ENCODE measurements at places on chromosomes 6 and 20.

DNA sequence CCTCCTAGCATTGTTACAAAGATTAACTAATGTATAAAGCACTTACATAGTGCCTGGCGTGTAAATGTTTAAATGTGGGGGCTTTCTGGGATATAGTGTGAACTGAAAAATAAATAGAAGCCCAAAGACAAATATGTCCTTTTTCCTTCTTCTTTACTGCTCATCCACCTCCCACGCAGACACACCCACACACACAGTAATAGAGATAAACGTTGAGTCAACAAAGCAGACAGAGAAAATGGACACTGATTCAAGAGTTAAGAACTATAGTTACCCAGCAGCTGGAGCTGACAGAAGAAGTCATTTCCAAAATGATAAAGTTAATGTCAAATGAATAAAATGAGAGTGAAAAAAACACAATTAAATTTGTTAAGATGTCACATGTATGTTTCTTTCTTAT lies 68.3 kb downstream of the FHL5 start:
- no peak for DNase-seq

- DNase-seq = no peak
These were observed 58.4 kb downstream of the HIVEP2 start for GRCh38 chr6:142886431-142887170.

- DNase-seq = no peak
These were observed 144.7 kb downstream of the MYO6 start for GRCh38 chr6:75893776-75894152.

DNA sequence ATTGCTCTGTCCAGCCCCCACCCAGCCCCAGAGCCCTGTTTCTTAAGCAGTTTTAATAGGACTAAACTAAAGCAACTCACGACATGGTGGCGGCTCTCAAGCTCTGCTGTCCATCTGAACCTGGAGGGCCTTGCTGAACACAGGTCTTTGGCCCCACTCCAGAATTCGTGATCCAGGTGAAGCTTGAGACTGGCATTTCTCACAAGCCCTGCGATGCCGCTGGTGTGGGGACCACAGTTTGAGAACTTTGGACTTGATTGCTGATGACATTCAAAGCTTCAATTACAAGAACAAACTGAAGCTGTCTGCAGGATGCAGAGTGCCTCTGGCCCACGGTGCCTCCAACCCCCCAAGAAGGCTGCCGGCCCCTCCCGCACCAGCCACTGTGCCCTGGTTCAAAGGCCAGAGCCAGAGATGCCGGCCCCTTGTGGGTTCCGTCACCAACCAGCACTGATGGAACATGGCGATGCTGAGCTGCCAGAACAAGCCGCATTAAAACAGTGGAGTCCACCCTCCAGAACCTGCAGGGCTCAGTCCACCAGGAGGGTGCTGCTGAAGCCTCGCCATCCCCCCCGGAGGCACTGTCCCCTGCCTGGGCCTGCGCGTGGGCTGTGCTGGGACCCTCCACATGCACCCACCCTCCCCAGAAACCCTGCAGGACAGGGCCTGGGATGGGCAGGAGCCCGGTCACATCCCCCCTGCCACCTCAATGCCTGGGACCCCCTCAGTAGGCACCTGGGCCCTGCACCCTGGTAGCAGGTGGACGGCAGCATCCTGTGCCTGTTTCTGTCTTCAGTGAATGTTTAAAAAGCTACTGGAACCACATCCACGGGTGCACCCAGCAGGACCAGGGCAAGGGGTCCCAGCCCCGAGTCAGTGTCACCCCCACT lies 101.1 kb downstream of the PSMB1 start:
- DNase-seq = no peak

DNA sequence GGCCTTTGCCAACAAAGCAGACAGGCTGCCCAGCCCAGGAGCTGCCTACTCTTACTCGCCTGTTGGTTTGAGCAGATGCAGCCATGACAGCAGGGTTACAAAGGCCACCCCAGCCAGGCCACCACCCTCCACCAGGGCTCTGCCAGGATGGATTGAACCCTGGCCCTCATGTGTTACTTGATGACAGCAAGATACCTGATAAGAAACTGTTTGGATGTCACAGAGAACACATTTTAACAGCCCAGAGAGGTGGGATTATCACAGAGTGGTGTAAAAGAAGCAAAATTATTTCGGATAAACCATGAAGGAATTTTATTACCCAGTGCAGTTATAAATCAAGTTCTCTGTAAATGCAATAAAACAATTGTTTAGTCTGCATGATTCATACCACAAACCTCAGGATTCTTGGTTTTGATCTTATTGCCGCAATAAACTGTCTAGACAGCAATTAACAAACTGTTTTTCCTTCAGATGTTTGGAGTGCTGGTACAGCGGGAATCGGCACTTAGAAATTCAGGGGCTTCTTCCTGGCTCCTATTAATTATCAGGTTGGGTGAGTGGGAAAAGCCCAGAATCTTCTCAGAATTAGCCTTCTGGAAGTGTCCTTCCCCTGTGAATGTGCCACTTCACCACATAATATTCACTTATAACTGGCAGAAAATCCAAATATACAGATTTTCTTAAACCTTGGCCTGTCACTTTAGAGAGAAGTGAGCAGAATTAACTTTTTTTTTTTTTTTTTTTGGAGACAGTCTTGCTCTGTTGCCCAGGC lies 58.0 kb upstream of the SALL4 start:
- no peak for DNase-seq

GRCh38 chr20:11217326-11218172 lies 543.8 kb upstream of the JAG1 start:
- no peak for DNase-seq

DNA sequence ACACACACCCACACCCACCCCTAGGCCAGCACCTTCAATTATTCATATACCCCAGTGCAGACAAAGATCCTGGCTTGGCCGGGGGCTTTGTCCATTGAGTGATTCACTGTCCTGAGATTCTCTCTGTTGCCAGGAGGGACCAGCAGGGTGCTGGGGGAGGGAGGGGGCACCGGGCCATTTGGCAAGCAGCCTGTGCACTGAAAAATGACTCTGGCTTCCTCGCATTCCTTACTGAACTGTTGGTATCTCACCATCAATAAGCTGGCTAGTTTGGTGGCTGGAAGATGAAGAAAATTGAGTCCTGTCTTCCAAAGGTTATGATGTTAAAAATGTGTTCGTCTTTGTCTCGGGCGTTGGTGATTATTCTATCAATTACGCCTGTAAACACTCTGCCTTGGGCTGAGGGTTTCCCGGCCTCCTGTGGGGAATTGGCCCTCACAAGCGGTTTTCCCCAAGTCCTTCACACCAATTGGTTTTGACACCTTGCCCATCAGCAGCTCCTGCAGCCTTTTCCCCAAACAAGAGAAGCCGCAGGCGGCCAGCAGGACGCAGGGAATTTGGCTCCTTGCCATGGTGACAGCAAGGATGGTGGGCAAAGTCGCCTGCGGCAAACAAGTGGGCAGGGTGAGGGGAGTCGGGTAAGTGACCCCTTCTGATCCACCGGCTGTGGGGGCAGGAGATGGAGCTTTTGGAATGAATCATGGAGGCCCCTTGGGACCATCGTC lies 4.9 kb downstream of the VSTM2L start:
- no peak for DNase-seq

DNA sequence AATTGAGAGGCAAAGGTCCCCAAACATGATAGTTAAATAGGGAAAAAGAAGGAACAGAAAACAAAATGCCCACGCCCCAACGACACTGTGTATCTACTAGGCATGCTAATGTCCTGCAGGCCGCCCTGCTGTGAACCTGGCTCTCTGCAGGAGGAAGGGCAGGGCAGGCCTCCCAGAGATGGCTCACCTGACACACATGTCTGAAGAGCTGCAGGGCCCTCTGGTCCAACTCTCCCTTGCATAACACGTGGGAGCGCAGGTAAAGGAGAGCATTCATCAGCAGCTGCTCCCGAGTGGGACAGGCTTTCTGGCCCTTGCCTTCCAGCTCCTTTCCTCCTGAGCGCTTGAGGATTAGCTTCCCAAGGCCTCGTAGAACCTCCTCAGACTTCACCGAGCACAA lies 53.7 kb upstream of the LYRM2 start:
- no peak for DNase-seq

DNA sequence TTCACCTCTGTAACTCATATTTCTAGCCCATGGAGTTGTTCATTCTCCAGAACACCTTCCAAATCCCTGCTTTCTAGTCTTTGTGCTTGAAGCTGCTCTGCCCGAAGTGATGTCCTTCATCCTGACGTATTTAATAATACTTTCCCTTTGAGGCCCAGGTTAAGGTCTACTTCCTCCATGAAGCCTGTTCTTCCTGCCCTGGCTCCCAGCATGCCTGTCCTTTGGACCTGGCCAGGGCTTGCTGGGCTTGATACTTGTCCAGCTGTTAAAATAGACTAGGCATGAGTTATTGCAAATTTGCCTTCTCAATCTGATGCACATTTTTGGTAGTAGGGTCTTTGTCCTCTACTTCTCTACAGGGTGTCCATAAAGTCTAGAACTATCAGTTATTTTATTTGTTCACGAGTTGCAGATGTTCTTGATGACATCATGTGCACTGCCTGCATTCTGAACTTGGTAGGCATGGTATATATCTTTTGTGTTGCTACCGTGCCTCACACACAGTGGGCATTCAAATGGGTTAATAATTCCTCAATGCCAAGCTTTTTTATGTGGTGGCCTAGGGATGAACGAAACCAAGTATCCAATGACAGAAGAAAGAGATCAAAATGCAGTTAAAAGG lies 3.1 kb upstream of the MAP7 start:
- DNase-seq = no peak
